ENCODE measurements at places on chromosomes 6 and 20.

DNA sequence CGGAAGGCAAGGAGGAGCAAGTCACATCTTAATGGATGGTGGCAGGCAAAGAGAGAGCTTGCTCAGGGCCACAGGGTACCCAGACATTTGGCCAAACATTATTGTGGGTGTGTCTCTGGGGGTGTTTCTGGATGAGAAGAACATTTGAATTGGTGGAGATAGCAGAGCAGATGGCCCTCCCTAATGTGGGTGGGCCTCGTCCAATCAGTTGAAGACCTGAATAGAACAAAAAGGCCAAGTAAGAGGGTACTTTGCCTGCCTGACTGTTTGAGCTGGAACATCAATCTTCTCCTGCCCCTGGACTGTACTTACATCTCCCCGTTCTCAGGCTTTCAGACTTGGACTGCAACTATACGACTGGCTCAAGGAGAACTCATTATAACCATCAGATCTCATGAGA, 55.8 kb upstream of the SMIM28 start:
- no peak for DNase-seq

GRCh38 chr20:16441546-16442164, 131.6 kb downstream of the KIF16B start:
- DNase-seq: no peak

DNA sequence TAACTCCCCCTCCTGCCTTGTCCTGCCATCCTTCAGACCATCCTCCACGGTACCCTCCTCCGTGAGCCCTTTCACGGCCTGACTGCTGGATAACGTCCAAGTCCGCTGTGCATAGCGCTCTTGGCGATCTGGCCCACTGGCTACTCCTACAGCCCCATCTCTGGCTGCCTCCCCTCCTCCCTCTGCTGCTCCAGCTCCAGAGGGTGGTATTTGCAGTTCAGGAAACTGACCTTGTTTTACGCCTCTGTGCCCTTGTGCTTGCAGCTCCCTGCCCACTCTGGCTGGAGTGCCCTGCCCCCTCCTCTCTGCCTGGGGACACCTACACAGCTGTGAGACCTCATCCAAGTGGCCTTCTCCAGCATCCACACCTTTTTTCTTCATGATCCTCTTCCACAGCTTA, 6.5 kb upstream of the RREB1 start:
- DNase-seq: no peak

GRCh38 chr6:23280437-23280836, 711.1 kb downstream of the HDGFL1 start:
- no peak for DNase-seq

- DNase-seq: no peak
Observed at GRCh38 chr6:170018936-170019817, 267.8 kb downstream of the ERMARD start.

DNA sequence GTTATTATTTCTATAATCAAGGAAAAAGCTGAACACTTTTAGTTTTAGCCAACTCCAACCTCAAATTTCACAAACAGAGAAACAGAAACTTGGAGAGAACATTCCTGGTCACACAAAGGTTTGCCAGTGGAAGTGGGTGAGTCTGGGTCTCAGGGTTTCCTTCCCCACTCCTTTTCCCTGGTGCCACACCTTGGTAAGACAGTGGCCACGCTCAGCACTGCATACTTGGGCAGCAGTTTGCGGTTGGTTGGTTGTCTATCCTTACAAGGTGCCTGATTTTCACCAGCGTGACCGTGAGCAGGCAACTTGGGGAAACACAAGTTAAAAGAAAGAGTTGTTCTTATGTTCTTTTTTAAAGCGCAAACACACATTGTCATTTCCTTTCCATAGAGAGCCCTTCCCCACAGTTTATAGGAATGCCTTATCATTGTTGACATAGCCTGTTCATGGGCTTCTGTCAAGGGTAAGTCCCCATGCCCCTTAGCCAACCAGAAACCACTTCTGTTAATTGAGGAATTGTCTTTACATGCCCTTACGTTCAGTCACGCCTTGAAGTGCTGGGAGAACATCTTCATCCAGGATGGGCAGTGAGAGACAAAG, 82.2 kb downstream of the RIN2 start:
- no peak for DNase-seq

GRCh38 chr20:54272901-54273488, 65.1 kb downstream of the PFDN4 start:
- DNase-seq: no peak

- no peak for DNase-seq
Observed at GRCh38 chr6:155143029-155143577, 120.7 kb upstream of the CLDN20 start.

DNA sequence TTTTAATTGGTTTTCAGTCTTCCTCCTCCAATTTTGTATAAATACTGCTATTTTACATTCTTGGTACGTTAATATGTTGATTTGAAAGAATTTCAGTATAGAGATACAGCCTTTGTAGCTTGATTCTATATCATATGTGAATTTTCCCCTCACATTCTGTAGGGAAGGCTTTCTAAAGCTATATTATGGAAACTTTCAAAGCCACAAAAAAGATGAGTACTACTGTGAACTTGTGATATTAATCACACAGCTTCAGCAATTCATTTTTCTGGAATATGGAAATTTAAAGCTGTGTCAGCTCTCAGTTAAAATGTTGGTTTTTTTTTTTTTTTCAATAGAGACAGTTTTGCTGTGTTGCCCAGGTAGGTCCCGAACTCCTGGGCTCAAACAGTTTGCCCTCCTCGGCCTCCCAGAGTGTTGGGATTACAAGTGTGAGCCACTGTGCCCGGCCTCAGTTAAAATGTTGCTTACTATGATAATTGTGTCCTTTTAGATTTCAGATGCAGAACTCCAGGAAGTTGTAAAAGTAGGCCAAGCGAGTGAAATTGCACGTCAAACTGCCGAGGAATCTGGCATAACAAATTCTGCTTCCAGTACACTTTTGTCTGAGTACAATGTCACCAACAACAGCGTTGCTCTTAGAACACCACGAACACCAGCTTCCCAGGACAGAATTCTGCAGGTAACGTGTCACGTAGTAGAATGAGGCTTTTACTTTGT, 20.6 kb downstream of the CDC5L start:
- no peak for DNase-seq

DNA sequence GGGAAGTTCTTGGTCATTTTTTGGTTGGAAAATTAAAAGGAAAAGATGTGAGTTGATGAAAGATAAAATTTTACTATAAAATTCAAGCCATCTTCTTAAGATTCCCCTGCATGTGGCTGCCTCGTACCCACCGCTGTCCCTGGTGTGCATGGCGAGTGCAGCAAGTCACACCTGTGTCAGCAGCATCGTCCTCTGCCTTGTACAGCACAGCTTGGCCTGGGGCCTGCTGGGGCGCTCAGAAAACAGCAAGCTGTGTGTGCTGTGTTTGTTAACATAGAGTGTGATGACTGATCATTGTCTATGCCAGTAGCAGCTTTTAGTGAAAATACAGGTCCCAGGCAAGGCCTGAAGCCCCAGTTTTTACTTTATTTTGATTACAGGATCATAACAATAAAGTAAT, 56.7 kb downstream of the FAM120B start:
- no peak for DNase-seq

GRCh38 chr6:167669870-167670802, 156.6 kb upstream of the AFDN start:
- DNase-seq: no peak

GRCh38 chr6:35242486-35242885, 17.0 kb upstream of the ZNF76 start:
- no peak for DNase-seq

DNA sequence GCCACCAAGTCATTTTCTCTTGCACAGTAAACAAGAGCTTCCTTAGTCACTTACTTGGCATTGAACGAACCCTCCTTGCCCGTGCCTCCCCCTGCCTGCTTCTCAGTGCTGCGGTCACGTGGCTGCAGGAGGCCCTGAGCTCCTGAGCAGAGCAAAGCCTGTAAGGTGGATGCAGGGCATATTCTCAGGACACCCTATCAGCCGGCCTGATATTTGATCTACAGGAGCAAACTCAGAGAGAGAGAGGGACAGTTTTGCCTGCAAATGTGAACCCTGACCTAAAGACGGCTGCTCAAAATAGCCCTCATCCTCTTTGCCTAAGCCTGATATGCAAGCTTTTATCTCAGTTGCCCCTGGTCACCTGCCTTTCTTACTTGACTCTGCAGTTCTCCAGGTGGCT, 93.0 kb upstream of the POPDC3 start:
- DNase-seq: no peak

GRCh38 chr6:52306972-52307870, 22.7 kb upstream of the MCM3 start:
- DNase-seq: no peak

DNA sequence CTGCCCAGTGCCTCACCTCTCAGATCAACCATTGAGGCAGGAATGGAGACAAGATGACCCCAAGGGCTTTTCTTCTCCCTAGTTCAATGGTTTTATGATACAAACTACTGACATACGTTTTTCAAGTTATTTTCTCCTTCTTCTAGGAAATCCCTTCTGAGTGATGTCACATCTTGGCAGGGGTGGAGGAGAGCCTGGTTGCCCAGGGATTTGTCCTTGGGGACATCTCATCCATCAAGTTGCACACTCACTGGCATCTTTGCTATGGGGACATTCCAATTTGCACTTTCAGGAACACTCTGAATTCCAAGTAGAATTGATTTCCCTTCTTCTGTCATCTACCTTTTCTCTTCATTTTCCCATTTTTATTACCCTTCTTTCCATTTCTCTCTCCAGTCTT, 9.9 kb downstream of the ZFP57 start:
- DNase-seq: no peak

DNA sequence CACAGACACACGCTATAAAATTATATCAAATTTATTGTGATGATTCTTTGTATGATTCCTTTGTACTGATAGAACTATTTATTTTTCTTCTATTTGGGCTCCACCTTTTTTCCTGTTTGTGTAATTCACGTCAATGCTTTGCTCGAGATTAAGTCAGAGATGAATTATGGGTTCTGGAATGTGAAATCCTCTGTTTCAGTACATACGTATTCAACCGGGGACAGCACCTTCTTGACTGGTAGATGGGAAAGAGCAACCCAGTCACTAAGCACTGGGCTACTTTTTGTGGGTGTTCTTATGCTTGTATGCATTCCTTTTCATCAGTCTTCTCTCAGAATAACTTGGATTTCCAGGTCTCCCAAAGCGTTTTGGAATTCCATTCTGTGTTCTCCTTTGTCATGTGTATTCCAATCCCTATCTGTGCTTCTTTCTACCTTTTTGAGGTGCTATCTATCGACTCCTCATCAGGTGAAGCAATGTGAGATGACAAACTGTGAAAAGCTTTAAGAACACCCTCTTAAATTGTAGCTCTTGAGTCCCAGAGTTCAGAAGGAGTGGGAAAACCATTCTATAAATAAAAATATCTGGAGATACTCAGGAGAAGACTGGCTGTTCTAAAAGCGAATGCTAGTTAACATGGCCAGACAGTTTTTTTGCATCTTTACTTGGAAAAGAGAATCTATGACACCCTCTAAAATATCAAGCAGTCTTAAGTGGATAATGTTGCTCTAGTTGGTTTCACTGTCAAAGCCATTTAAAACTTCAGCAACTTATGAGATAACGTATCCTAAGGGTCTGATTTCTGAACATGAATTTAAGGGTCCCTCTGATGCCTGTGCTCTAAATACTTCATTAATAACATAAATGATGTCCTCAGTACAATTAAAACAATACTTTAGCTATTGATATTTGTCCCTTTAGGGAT, 197.7 kb upstream of the PREP start:
- DNase-seq: no peak

- no peak for DNase-seq
Observed at GRCh38 chr20:61608275-61609085, 356.4 kb downstream of the CDH4 start.

DNA sequence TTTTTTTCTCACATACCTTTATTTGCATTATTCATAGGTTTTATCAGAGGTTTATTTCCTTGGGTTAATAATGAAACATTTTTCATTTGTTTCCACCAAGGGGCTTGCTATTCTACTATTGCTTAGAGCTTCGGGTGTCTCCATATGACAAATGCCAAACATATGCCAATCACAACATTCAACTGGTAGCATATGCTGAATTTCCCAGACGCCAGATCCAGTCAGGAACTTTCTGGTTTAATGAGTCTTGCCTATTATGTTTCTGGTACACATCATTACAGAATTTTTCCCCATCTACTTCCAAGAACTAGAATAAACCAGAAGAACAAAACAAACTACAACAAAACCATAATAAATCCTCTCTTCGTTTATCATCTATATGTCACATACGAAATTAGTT, 180.7 kb downstream of the PRKN start:
- DNase-seq: no peak

DNA sequence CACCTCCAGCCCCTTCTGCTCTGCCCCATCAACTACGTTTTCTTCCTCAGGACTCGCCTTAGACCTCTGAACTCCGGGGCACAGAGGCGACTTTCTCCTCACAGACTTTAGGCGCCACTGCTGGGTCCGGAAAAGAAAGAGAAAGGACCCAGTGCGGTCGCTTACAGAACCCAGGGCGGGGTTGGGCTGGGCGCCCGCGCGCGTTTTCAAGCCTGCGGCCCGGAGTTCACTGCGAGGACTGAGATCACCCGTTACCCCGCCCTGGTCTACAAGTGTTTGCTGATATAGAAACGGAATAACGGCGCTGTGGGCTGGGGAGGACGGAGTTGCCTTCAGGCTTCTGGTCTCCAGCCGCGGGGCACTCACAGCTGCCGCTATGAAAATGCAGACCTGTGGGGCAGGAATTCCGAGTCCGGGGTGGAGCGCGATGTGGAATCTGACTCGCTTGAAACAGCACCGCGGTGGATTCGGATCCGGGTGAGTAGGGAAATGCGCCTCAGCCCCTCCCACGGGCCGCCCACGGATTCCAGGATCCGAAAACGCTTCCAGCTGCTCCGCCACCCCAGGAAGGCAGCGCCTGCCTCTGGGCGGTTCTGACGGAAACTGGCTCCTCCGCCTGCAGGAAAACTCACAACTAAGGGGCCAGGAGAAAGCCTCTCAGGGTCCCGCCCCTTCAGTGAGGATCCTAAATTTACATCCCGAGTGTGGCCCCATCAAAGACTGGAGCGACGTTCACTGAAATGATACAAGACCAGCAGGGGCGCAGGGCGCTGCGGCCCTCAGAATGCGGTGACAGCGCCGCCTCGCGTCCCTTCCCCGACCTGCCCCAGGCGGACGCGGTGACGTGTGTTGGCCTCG, 29.4 kb downstream of the HLA-F start:
- DNase-seq: peak; percentile 74

- DNase-seq: no peak
Observed at GRCh38 chr6:134238006-134238405, 79.9 kb downstream of the SGK1 start.

All from GM12892 (cell line).